NCI-H774 (cell line): ENCODE measurements at places on chromosomes 4 and X.

GRCh38 chrX:15344106-15344505 lies 8.8 kb upstream of the PIGA start:
- DNase-seq, result no peak

- peak; percentile 22 for DNase-seq
These were observed 586 bp downstream of the BCAP31 start for GRCh38 chrX:153723351-153724251.

- DNase-seq, result no peak
These were observed 147.2 kb downstream of the RPA4 start for GRCh38 chrX:97030947-97031346.

DNA sequence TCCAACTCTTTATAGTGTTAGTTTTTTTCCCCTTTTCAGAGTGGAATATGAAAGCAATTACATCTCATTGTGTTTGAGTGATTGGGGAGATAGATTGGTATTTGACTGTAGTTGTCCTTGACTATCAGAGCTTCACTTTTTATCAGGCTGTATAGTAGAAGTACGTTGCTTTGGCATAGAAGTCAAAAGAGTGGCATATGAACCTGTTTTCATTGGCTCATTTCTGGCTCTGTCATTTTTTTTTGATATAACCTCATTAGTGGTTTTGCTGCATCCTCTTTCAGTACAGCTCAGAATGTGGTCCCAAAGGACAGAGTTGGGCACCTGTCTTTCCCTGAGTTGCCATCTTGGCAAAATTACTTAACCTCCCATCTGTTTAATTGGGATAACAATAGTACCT lies 1.4 kb downstream of the TMA16 start:
- DNase-seq, result no peak

DNA sequence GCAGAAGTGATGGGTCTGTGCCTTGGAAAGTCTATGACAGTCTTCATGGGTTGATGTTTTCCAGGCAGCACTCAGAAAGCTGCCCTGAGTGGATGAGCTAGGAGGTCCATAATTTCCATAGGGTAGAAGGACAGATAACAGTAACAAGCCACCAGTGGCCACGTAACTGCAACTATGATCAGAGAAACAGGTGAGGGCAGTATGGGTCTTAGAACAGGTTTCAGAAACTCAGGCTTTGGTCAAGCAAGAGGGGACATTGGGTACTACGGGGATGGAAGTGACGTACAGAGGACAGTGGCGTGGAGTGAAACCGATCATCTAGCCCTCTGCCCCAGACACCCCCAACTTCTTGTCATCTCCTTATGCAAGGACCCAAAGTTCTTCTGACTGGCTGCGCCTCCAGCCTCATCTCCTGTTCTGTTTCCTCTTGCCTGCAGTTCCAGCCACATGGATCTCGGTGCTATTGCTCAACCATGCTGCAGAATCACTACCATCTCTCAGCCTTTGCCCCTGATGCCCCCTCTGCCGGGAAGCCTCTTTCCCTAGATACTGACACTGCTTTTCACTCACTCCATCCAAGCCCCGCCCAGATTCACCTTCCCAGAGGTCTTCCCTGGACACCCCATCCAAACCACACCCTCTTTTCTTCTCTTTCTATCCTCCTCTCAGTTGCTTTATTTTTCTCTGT lies 123.4 kb downstream of the MFAP3L start:
- no peak for DNase-seq

- DNase-seq, result no peak
These were observed 132.6 kb upstream of the RPS6KA6 start for GRCh38 chrX:84320614-84321013.

- DNase-seq, result no peak
These were observed 22.8 kb upstream of the ADAMTS3 start for GRCh38 chr4:72591547-72592454.

DNA sequence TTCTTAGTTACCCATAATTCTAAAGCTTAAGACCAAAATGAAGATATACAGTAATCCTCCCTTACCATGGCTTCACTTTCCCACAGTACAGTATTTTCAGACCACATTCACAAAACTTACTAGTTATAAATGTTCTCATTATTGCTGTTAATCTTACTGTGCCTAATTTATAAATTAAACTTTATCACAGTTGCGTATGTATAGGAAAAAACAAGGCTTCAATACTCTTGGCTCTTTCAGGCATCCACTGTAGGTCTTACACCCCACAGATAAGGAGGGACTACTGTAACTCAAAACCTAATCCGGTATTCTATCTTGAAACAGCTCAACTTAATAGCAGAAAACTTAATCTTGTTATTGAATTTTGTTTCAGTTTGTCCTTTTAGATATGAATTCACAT lies 3.6 kb downstream of the HMGB2 start:
- no peak for DNase-seq

GRCh38 chr4:4247696-4248028 lies 361 bp downstream of the TMEM128 start:
- DNase-seq, result no peak

- DNase-seq, result no peak
These were observed 4.0 kb downstream of the LRPAP1 start for GRCh38 chr4:3527914-3528876.

GRCh38 chr4:1978226-1978625 lies 30.5 kb downstream of the NELFA start:
- no peak for DNase-seq

- DNase-seq, result peak; percentile 43
These were observed 1.1 kb downstream of the SLIT2 start for GRCh38 chr4:20252656-20253282.

GRCh38 chr4:65316534-65316933 lies 353.8 kb downstream of the EPHA5 start:
- DNase-seq, result no peak

DNA sequence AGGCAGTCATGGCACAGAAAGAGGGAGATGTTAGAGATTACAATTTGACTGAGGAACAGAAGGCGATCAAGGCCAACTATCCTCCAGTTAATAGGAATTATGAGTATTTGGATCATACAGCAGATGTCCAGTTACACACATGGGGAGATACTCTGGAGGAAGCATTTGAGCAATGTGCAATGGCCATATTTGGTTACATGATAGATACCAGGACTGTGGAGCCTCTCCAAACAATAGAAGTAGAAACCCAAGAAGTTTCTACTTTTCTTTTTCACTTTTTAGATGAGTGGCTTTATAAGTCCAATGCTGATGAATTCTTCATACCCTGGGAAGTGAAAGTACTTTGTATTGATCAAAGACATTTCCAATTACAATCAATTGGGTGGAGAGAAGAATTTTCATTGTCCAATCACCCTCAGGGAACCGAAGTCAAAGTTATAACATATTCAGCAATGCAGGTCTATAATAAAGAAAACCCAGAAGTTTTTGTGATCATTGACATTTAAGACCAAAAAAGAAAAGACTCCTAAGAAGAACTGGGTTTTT lies 139.1 kb downstream of the MAB21L2 start:
- DNase-seq, result no peak

DNA sequence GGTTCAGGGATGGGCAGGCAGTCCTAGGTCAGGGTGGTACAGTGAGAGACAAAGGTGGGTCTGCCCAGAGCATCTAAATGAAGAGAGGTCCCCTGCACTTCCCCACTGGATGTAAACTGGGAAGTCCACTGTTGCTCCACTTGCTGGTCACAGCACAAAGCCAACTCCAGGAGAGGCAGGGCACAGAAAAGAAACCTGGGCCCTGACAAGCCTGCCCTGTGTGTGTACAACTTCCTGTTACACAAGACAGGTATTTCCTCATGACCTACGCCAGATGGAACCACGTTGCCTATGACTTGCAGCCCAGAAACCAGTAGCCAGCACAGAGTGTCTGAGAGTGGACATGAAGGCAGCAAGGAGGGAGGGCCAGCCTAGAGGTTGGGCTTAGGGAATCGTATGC lies 161.8 kb downstream of the SH3KBP1 start:
- DNase-seq, result no peak

DNA sequence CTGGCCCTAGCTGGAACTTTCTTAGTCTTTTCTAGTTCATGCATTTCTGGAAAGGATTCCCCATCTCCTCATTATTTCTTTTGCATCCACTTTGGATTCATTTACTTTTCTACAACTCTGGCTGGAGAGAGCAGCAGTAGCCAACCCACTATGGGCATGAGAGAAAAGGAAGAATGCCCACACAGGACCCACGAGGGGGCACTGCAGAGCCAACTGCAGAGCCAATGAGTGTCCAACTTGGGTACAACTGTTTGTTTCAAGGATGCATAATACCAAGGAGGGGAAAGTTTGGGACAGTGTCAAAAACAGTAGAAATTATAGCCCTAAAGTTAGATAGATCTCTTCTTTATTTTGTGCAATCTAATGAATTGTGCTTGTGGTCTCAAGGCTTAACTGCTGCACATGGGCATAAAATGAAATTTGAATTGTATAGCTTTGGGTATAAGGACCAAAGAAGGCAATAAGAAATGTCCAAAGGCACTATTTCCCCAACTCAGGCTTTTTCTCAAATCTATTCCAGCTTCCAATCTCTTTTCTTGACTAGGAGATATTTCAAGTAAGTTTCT lies 230.6 kb downstream of the NSUN7 start:
- DNase-seq, result no peak

DNA sequence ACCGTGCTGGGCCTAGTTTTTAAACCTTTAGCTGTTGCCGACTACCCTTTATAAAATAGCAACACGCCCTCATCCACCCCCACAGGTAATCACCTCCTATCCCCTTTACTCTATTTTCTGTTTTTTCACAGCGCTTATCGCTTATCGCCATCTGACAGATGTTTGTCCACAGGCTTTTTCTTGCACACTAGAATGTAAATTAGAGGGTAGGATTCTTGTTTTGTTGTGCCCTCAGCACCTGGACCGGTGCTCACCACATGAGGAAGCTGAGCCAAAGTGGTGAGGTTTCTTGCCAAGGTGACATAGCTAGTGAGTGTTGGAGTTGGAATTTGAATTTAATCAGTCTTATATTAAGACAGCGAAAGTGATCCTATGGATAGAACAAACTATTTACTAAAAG lies 2.9 kb upstream of the RBBP7 start:
- no peak for DNase-seq

DNA sequence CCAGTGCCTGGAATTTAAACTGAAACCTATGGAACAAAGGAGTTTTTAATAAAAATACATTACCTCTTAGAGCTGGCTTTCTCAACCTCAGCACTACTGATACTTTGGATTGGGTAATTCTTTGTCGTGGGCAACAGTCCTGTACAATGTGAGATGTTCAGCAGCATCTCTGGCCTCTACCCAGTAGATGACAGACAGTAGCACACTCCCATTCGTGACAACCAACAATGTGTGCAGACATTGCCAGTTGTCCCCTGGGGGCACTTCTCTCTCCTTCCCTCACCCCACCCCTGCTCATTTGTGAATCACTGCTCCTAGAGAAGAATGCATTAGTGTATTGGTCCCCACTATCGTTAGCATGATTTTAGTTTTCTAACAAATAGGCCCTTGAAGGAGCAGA lies 16.2 kb downstream of the GPAT3 start:
- no peak for DNase-seq

DNA sequence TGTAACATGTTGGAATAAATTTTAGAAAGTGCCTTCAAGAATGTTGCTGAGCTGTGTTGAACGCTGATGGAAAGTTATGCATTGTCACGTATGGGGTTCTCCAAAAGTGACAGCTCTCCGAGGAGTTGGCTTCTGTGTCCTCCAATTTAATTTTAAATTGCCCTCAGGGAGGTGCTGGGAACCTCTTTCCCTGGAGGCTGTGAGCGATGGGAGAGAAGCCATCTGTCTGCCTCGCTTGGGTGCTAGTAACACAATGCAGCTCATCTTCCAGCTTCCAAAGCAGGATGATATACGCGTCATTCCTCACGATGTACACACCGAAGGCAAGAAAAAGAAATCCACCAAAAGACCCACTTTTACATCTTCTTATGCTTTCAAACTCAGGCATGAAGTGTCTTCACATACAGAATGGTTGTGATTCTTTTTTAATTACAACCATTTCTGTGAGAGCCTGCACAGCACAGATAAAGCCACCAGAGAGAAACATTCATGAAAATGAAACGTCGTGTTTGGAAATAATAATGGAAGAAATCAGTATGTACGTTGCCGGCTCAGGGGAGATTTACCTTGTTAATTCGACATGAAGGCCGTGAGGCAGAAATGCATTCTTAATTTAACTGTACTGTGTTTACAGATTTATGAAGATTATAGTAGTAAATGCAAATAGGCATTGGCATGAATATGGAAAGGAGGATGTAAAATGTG lies 218.9 kb downstream of the ASMT start:
- DNase-seq, result no peak

GRCh38 chr4:67725981-67726380 lies 25.0 kb upstream of the UBA6 start:
- no peak for DNase-seq

GRCh38 chr4:76260571-76260970 lies 9.1 kb downstream of the FAM47E start:
- DNase-seq, result no peak
